ENCODE measurements at places on chromosomes 7 and 10.

DNA sequence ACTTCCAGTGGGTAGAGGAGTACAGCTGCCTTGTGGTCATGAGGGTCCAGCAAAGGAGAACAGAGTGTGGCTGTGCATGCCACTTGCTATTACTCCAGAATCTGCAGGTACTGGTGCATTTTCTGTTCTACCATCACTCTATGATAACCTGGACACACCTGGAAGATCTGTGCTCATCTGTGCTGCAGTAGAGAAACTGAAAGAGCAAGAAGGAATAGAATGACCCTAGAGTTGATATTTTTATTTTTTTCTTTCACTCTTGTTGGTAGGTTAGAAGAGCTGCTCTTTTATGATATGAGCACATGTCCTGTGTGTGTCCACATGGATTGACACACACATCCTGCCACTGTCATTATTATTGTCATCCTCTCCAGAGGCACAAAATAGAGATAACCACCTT, 48.3 kb upstream of the MTURN start:
- DNase-seq, result no peak

DNA sequence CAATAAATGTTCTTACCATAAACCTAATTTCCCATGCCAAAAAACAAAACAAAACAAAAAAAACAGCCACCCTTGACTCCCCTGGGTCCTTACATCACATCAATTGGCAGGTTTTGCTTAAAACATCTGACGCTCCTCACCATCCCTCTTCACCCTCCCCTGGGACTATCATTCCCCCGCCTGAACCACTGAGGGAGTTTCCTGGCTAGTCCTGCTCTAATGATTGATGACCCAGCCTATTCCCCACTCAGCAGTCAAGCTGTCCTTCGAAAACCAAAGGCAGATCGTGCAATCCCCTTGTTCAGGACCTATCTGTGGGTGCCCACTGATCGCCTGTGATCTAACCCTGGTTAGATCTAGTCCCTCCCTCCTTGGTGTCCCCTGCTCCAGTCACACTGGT, 11.2 kb upstream of the FRMPD2 start:
- DNase-seq, result no peak

DNA sequence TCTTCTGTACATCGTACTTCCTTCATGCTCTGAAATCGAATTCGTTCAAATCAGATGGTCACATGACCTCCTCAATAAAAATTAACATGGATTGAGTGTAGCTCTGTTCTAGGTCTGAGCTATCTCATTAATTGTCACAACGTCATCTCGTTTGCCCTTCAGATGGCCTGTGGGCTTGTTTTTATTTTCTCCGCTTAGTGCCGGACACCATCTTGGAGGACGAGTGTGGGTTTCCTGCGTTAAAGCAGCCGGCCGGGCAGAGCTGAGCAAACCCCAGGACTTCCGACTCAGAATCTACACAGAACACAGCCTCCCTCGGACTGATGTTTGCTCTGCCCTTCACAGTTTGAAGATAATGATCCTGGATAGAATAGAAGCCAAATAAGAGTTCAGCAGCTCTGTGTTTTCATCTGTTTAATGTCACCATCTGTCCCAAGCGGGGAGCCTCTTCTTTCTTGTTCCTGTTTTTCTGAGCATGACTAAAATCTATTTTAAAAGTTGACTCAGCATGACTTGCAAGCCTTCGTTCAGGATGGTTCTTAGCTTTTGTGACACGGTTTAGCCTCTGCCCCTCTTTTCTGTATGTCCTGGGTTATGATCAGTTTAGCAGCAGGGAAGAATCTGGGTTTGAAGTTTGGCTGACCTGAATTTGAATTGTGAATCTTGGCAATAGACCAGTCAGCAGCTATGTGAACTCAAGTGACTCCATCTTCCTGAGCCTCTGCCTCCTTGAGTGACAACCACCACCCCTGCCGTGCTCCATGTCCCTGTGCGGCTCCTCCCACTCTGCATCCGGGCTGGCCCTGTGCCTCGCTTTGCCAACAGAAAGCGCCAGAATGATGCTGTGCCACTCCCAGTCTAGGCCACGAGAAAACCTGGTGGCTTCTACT, 30.6 kb upstream of the GALNTL5 start:
- no peak for DNase-seq

GRCh38 chr7:100603726-100604027, 1.5 kb downstream of the PCOLCE start:
- DNase-seq, result no peak

DNA sequence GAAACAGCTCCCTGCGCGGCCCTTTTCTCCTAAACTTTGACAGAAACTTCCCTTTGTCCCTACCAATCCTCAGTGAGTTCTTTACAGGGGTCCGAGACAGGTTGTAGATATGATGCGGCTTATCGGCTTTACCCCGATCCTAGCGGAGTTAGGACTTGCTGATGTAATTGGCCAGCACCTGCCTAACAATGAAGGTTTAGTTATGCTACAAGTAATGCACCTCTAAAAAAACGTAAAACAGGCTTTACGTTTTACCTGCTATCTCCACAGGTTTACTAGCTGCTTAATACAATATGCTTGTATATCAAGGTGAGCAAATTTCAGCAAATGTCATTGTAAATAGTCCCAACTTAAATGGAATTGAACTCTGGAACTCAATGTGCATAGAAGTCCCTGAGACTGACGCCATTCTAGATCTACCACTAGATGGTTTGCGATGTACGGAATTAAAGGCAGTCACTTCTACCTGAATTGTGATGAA, 697 bp upstream of the SNX13 start:
- DNase-seq, result no peak

DNA sequence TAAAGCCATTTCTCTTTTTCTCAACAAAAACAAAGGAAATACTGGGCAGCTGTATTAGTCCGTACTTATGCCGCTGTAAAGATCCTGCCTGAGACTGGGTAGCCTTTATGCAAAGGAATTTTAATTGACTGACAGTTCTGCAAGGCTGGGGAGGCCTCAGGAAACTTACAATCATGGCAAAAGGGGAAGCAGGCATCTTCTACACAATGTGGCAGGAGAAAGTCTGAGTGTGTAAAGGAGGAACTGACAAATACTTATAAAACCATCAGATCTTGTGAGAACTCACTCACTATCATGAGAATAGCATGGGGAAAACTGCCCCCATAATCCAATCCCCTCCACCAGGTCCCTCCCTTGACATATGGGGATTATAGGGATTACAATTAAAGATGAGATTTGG, 264.3 kb downstream of the SEMA3A start:
- no peak for DNase-seq

DNA sequence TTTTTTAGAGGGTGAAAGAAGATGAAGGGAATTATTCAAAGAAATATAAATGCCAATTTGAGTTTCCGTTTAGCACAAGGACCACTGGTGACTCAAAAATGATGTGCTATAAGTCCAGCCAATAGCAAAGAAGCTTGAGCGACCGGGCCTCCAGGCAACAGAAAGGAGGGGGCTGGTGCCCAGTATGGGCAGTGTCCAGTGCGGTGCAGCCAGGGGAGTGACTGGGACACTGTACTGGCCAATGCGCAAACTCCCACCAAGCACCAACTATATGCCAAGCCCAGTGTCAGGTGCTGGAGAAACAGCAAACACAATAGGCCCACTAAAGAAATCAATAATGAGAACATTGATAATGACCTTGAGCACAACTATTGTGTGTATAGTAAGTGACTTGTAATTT, 10.2 kb upstream of the OPALIN start:
- DNase-seq, result no peak

GRCh38 chr7:73701357-73701995, 18.0 kb downstream of the STX1A start:
- peak; percentile 77 for DNase-seq

- DNase-seq, result no peak
Observed at GRCh38 chr10:21740989-21741388, 207.0 kb downstream of the MLLT10 start.

- peak; percentile 52 for DNase-seq
Observed at GRCh38 chr7:101564778-101565211, 64.3 kb downstream of the MYL10 start.

All from HAP-1 (cell line).